ENCODE measurements at places on chromosomes 7 and 10.

DNA sequence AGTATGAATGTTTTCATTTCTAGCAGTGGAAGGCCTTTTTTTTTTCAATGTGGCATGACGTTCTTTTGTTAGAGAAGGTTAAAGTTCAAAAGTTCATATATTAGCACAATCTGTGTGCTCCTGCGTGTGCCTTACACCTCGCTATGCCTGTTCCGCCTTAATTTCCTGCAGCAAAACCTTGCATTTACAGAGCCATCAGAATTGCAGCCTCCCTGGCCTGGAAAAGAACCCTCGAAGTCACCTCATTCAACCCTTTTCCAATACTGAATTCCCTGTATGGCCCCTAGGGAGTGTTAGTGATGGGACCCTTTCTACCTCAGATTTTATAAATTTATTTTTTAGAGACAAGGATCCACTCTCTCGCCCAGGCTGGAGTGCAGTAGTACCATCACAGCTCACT, 103.5 kb upstream of the ZNF438 start:
- no peak for DNase-seq

DNA sequence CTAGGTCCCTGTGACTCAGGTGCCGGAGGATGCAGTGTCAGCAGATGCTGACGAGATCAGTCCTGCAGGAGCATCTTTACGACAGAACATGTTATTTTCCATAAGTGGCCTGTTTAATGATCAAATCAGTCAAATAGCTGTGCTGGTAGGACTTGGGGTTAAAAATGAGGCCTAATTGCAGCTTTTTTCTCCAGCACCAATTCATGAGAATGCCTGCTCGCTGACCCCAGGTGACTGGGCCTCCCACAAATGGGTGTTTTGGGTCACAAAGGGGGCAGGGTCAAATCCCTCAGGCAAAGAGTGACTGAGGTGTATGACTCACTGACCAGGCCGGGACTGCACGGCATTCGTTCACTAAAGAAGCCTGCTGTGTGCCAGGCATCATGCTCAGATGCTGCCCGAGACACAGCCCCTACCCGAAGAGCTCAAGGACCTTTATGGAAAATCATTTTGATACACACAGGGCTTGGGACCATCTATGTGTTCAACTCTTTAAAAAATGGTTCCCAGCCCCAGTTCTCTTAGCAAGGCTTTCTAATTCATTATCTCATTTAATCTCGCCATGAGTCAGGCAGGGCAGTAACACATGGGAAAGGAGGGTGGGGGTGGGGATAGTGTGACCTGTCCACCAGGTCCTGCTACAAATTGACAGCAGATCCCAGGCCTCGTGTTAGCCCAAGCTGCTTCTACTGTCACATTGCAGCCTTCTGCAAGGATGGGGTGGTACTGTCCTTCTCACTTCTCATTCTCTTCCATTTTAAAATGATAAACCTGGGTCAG, 21.1 kb downstream of the ZNF775 start:
- no peak for DNase-seq

- peak; percentile 92 for DNase-seq
These were observed 148.7 kb upstream of the RSU1 start for GRCh38 chr10:16965740-16966447.

- DNase-seq, result no peak
These were observed 947 bp downstream of the HOXA3 start for GRCh38 chr7:27151341-27151930.
